ENCODE measurements at places on chromosomes 6 and 20.
A peak's percentile ranks its signal among the peaks of the same experiment; 100 is the strongest.

DNA sequence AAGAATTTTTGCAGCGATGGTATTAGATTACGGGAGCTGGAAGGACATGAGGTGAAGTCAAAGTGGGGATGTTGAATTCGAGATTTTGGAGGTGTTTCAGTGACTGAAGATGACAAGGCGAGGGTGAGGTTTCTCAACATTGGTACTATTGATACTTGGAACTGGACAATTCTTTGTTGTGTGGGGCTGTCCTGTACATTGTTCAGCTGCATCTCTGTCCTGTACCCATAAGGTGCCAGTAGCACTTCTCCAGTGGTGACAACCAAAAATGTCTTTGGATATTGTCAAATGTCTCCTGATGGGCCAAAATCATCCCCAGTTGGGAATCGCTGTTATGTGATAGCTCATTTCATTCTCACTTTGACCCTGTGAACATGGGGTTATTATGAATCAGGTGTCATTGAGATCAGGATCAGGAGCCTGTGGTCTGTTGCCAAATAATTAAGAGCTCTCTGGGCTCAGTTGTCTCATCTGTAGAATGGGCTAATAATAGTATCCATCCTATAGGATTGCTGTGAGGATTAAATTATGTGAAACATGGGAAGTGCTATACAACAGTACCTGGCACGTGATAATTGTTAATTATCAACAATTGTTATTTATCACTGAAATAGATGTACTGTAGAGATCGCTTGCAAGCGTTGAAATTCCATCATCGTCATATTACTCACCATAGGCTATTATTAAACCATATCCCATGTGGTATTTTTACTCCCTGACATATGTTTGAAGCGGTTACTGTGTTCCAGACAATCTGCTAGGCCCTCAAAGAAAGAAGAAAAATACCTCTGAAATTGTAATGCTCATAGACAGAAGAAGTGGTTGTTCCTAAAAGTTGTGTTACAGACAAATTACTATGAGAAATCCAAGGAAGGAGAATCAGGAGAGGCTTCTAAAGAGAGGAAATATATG is 48.5 kb upstream of the TTPAL start:
- no peak for DNase-seq

- no peak for DNase-seq
Observed at GRCh38 chr20:14062786-14063185, 67.5 kb downstream of the MACROD2 start.

DNA sequence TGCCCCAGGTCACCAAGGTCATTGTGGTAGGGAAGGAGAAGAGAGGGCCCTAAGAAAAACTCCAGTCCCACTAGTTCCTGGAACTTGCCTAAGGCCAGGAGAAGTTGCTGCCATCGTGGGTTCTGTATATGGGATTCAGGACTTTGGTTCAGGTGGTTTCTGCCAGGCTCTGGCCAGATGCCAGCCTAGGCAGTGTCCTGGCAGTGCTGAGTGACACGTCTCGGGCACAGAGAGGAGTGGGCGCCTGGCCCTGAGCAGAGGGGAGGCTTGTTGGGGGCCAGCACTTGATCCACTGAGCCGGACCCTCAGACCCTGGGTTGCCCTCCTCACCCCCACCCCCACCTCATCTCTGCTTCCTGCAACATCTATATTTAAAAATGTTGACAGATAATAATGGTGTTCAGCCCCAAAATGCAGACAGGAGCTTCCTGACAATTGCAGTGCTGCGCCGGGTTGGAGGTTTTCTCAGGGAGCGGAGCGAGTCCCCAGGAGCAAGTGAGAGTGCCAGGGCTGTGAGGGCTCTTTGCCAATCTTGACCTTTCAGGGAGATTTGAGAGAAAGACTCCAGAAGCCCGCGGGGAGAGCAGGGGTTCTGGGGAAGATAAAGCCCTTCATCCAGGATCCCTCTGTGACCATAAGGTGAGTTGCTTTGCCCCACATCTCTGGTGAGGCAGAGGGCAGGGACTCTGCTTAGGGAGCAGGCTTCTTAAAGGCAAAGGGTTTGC is 71.9 kb downstream of the PHACTR3 start:
- DNase-seq = no peak

- DNase-seq = peak; percentile 20
Observed at GRCh38 chr20:32585011-32585585, at the start of gene NOL4L. Gene NOL4L (minus strand): TSS chr20:32585333. CDS start chr20:32584890, 443 bp downstream.

- DNase-seq = no peak
Observed at GRCh38 chr20:4111440-4112411, 96.4 kb upstream of the RNF24 start.

DNA sequence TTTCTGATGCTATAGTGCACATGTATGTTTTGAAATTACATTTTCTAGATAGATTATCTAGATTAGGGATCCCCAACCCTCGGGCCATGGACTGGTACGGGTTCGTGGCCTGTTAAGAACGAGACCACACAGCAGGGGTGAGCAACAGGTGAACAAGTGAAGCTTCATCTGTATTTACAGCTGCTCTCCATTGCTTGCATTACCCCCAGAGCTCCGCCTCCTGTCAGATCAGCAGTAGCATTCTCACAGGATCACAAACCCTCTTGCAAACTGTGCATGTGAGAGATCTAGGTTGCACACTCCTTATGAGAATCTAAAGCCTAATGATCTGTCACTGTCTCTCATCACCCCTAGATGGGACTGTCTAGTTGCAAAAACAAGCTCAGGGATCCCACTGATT is 10.4 kb downstream of the CEP57L1 start:
- DNase-seq = no peak

- DNase-seq = no peak
Observed at GRCh38 chr6:14381829-14382677, 264.5 kb downstream of the CD83 start.

DNA sequence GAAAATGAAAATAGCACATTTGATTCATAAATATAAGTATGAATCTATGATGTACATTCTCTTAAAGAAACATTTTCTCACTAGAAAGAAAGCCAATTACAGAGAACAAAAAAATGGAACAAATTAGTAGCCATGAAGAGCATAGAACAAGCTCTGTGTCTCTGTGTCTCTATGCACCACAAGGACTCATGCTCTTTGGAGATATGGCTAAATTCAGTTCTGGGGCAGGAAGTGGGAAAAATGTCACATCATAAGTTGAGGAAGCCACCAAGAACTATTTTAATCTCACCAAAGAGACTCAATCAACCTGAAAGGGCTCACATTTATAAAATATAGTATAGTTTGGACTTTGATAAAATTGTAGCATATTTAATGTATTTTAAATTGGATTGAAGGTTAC is 1259.8 kb upstream of the GJE1 start:
- no peak for DNase-seq

DNA sequence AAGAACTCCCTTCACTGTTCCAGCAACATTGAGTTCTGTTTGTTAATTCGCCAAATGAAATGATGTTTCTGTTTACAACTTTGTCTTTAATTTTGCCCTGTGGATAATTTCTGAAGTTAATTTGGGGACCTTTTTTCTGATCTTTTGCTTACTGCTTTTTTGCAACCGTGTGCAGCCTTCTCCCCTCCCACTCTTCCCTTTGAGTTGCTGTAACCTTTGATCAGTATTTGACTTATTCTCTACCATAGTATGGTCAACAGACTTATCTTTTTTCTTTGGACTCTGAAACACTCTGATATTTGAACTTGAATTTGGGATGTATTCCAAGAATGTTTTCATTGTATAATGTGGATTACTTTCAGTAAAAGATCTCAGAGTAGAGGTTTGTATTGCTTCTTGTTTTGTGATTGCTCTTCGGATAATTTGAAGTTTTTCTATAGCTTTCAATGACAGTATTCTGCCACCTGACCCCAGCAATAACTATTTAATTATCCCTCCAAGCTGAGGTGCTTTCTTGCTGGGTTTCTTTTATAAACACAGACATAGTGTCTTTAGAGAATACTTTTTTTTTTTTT is 46.2 kb downstream of the LRRN4 start:
- no peak for DNase-seq

- no peak for DNase-seq
Observed at GRCh38 chr20:25346349-25346748, 44.3 kb downstream of the ABHD12 start.

DNA sequence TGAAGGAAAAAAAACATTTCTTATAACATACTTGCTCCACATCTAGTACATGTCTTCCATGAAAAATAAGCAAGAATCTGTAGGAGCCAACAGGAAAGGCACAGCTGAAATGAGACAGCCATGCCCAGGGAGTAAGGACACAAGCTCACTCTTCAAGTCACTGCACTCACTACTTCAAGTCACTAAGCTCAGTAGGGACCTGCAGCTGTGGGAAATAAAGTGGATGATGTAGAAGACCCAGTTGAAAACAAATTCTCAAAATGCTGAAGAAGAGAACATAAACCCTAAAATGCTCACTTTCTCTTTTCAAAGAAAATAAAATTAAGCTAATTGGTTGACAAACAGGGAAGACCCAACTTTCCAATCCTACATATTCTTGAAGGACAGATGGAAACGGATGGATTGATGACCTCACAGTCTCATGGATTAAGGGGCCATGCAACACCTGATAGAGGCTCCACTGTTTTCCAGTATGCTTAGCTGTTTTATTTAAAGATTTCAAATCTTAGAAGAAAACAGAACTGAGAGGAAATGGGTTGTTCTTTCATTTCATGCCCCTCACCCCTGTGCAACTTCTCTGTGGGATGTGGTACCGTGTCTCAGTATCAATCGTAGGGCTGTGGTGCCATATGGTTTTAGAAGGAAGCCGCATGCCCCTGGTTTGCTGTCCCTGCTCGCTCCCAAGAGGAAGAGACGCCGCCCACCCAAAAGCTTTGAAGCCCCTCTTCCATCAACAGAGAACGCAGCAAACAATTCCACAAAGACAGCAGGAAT is 133.3 kb downstream of the WDR27 start:
- DNase-seq = no peak

- no peak for DNase-seq
Observed at GRCh38 chr6:6332811-6333244, 12.4 kb upstream of the F13A1 start.

- no peak for DNase-seq
Observed at GRCh38 chr6:15293674-15294073, 47.8 kb downstream of the JARID2 start.

GRCh38 chr6:139711804-139712585 is 337.5 kb upstream of the CITED2 start:
- no peak for DNase-seq

DNA sequence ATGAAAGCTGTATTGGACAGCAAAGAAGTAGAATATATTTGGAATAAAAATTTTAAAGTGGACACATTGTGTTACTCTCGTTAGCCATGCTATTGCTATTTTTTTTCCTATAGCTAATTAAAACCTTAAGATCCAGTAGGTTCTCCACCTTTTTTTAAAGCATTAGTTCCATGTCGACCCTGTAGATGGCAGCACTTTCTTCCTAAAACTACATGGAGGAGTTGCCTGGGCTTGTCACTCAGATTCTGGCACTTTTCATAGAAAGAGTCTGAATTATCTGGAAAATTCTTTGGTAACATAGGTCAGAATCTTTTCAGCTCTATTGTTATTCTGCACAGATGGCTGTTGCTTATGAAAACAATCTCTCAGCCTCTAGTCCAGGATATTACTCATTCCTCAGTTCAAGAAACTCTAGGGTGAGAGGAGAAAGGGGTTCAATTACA is 42.0 kb upstream of the ESR1 start:
- DNase-seq = peak; percentile 9

DNA sequence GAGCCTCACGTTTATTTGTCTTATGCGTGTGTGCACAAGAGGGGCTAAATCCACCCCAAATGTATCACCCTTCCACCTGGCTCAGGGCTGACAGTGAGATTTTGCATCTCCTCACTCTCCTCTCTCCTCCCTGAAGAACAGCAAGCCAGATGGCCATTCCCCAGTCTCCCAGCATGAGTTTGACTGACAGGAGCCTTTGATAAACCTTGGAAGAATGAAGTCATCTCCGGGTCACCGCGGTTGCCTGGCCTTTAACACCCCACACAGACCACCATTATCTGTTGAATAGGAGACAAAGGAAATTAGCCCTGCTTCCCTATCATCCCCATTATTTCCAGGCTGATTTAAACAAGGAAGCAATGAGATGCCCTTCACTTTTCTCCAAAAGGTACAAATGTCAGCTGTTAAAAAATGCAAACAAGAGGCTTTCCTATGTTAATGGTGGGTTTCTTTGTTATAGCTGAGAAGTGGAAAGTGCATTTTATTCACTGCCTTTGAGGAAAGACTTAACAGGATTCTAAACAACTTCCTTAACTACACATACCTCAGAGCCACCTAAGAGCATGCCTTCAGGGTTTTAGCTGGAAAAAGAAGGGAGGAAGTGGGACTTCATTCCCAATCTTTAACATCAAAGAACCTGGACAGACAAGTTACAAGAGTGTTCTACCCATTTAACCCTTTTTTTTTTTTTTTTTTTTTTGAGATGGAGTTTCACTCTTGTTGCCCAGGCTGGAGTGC is 524.8 kb upstream of the ID4 start:
- no peak for DNase-seq

DNA sequence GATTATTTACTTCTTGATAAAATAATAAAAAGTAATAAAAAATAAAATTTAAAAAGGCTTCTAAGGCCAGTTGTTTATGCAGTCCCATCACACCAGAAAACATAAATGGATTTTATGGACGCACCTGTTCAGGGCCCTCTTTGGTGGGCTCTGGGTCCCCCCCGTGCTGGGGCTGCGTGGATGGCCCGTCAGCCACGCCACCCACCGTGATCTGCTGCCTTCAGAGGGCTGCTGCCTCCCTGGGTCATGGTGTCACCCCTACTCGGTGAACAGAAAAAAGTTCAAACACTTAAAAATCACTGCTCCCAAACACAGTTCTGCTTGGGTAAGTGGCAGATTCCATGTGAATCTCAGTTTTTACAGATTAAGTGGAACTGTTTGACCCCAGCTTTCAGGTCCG is 447.6 kb upstream of the AGPAT4 start:
- DNase-seq = no peak

DNA sequence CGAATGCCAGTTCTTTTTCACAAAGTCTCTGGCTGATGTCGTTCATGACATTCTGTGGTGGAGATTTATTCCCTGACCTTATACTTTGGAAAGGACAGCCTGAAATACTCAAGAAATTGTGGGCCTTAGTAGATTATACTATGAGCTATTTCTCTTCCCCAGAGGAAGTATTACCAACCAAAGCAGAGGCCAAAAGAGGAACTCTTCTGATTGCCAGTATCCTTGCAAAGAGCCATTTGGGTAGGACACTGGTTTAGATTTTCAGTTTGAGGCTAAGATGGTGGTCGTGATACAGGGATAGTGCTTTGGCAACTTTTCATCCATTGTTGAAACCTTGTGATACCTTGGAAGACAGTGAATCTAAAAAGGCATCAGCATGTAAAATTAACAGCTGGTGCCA is 327.3 kb downstream of the HACE1 start:
- no peak for DNase-seq

DNA sequence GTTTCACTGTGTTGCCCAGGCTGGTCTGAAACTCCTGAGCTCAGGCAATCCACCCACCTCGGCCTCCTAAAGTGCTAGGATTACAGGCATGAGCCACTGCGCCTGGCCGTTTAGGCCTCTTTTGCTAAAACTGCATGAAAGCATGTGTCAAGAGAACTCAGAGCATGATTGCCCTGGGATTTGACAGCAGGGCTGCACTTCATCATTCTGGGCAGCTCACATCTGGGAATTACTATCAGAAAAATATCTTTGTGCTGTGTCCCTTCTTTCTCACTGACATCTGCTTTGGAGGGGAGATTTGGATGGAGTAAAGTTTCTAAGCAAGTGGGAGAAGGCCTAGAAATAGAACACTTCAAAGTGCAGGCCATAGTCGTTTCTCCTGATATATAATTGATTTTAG is 59.6 kb upstream of the EIF2S2 start:
- DNase-seq = no peak

GRCh38 chr6:70839286-70840266 is 117.3 kb downstream of the B3GAT2 start:
- DNase-seq = no peak

GRCh38 chr6:97876711-97877110 is 593.7 kb upstream of the MMS22L start:
- no peak for DNase-seq

- DNase-seq = no peak
Observed at GRCh38 chr6:107794771-107795170, 29.3 kb downstream of the SCML4 start.
